ENCODE measurements at places on chromosomes 11 and 22.

DNA sequence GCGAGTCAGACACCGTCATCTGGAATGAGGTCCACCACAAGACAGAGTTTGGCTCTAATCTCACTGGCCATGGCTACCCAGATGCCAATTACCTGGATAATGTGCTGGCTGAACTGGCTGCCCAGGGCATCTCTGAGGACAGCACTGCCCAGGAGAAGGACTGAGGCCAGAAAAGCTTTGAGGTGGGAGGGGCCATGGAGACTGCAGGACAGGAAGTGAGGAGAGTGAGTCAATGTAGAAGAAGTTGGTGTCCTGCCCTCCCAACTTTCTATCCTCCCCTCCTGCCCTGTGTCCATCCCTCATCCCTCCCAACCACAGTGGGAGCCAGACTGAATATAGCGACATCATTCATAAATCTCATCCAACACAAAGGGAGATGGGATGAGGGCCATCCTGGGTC, 8.0 kb downstream of the MPEG1 start:
- DNase-seq: no peak

- DNase-seq: no peak
Measured at GRCh38 chr22:28884747-28885350, 1.5 kb downstream of the ZNRF3 start.

DNA sequence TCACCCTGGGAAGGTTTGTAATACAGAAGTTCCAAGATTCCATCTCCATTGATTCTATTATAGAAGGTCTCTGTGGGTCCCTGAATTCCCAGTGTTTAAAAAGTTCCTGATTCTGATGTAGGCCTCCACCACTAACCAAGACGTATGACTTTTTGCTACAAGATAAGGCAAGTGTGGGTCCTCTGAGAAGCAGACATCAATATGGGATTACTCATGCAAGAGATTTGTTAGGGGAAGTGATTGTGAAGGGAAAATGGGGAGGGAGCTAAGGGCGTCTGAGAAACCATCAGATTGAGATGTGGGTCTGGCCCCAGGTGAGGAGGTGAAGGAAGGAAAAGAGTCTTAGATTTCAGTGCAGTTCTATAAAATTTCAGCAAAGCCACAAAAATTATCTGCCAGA, 10.2 kb upstream of the LGR4 start:
- DNase-seq: no peak

- no peak for DNase-seq
Measured at GRCh38 chr11:19849107-19849789, 136.6 kb downstream of the NAV2 start.

GRCh38 chr11:111193924-111194490, 51.5 kb upstream of the POU2AF2 start:
- DNase-seq: no peak

DNA sequence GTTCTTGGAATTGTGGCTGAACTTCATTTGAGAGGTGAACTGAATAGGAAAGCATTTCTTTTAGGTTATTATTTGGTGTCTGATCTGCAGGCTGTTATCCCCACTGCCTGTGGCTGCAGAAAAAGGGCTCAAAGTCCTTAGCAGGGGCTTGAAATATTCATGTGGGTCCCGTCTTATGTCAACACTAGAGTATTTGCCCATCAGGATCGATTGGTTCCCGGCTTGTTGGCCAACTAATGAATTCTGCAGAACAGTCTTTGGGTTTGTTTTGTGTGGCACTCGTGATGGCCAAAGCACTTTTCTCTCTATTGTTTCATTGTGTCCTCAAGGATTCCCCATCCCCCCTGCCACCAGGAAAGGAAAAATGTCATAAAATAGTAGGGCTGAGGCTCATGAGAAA, 211.9 kb downstream of the MYO18B start:
- no peak for DNase-seq

DNA sequence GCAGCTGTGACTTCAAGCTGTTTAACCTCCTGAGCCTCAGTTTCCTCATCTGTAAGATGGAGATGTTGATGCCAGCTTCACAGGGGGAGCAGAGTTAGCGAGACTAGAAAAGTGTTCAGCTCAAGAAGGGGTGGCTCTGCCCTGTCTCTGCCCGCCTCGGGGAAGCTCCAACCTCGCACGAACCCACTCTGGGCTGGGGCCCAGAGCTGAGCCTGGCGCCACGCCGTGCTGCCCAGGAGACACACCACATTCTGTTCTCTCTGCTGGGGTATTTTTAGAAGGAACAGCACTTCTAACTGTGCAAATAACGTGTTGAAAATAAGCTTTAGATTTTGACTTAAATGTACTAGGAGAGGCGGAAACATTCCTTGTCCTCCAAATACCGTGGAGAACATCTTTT, 74.1 kb downstream of the PHF21B start:
- no peak for DNase-seq

DNA sequence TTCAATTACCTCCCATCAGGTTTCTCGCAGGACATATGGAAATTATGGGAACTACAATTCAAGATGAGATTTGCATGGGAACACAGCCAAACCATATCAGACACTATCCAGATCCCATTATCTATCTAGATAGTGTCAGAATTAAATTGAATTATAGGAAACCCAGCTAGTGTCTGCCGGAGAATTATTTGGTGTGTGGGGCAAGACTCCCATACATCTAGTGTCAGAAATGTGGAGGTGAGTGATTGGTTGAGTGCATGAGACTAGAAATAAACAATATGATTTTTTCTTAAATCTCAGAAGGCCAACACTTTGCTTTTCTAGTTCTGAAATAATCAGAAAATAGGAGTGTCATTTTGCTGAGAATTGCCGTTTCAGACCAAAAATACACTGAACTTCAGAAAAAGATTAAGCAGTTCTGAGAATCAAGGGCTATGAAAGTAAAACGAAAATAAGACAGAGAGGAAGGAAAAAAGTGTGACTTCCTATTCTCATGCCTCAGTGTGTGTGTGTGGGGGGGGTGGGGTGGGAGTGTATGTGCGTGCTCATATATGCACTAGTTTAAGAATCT, 21.3 kb downstream of the CASP12 start:
- DNase-seq: no peak

DNA sequence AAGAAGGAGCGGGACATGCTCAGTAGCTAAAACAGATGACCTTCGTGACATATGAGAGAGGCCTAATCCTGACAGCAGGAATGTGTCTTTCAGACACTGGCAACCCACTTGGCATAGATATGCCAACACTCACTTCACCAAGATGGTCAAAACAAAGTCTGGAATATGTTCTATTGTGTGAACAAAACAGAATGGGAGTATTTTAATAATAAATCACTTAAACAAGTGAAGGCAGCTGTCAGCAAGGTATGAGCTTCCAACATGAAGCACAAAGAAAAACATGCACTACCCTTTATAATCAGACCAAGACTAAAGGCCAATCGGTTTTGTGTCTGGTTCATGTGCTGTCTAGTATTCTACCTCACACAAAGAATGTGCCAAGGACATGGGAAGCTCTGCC, 23.1 kb downstream of the CCDC34 start:
- DNase-seq: no peak

- DNase-seq: no peak
Measured at GRCh38 chr11:117881217-117881616, 4.8 kb upstream of the FXYD6 start.

DNA sequence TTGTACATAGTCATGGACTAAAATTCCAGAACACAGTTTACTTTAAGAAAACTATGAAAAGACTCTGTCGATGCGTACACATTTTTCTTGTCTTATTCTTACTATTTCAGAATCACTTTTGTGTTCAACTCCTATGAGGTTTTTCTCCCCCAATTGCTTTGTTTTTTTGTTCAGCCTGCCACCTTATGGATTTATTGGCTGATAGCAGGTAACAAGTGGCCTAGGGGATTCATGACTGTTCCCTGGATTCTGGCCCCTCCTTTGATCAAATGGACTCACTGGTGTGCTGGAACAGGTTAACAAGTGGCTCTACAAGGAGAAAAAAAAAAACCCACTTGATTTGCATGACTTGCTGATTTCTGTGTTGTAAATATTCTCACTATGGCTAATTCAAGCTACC, 10.6 kb downstream of the MMP20 start:
- DNase-seq: no peak

- peak; percentile 59 for DNase-seq
Measured at GRCh38 chr22:38843657-38844314, at the start of gene NPTXR. Gene NPTXR (minus strand): TSS chr22:38844028.

DNA sequence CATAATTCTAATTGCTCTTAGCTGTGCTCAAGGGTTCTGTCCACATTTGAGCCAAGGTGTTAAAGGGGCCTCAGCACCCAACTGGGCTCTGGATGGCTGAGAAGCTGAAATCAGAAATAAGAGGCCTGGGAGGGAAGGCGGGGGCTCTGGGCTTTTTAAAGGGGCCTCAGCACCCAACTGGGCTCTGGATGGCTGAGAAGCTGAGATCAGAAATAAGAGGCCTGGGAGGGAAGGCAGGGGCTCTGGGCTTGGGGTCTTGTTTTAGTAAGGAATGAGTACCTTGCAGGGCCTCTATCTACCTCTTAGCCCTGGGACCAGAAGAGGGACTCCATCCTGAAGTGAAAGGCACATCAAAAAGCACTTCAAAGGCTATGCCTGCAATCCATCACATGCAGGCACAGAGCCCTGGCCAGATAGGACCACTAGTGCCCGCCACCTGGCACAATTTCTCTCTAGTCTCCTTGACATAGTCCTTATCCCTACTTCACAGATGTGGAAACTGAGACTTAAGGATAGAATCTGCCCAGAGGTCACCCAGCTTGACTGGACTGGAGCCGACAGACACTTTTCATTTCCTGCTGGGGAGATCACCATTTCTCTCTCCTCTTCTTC, 35.6 kb downstream of the DKK3 start:
- DNase-seq: no peak

- no peak for DNase-seq
Measured at GRCh38 chr11:59866836-59867235, 549 bp upstream of the TCN1 start.

GRCh38 chr11:64876835-64877341, 1.5 kb downstream of the EHD1 start:
- peak; percentile 39 for DNase-seq

DNA sequence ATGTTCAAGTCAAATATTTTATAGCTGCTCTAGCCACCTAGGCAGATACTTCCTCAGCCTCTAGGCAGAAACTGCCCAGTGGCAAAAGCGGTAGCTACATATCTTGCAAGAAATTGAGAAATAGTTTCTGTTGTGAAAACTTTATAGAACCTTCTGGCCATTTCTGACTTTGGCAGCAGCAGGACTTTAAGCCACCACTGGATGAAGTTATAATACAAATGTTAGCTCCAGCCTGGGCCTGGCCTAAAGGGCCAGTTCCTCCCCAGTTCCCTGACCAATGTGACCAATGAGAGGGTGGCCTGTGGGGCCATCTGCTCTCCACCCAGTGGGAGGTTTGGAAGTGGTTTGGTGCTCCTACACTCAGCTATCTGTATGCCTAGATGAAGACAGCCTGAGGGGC, 254.0 kb upstream of the NARS2 start:
- no peak for DNase-seq

DNA sequence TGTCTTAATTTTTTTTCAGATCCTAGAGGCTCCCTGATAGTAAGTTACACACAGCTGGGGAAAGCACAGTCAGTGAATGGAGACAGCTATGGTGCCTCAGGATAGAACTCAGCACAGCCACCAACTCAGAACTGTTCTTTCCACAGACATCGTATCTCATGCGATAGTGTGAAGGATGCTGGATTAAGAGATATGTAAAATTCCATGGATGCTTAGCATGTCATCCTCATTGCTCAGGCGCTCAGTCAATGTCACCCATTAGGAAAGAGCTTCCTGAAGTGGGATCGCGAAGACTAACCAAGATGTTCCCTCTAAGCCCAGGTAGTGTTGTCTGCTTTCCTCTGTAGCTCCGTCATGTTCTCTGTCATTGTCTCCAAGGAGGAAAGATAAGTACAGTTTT, 1000.4 kb downstream of the OPCML start:
- DNase-seq: no peak

DNA sequence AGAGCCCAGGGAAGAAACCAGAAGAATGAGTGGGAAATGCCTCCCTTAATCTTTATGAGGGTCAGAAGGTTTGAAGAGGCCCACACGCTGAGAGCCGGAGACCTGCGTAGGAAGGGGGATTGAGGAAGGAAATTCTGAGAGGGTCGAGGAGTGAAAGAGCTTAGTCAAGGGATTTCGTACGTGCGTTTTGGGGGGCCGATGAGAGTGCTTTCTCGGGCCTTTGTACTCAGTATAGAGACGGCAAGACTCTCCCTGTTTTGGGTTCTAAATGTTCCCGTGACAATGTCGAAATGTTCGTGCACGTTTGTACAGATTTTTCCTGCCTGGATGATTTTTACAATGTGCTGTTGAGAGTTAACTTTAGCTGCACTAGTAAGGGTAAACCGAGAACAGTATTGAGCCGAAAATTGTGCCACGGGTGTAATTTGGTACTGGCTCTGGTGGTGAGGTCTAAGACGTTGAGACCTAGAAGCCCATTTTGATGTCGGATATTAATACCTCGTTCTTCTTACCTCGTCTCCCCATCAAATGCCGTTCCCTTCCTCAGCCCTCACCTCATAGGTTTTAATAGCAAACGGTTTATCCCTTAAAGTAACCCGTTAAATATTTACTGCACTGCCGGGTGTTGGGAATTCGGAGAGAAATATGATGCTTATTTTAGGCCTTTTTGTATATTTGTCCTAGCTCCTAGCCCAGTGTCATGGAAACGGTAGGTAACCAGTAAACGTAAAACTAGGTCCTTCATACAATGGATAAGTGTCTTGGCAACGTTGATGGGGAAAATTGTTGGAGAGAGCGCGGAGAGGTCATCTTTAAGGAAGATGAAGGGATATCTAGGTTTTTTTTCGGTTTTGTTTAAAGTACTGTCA, 734 bp downstream of the C11orf58 start:
- DNase-seq: no peak

DNA sequence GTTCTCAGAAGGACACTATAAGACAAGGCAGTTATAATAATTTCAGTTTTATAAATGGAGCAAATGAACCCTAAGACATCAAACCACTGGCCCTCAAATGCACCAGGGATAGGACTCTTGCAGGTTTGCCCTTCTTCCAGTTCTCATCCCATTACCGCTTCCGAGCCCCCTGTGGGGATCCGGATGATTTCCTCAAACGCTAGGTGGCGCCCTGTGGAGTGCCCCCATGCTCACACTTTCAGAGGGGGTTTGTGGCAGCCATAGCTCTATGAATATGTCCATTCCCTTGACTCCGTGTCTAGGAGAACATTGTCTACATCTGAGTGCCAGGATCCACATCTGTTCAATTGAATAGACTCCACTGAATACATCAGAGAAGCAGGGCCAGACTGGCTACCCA, 816.3 kb downstream of the NTM start:
- DNase-seq: no peak

- DNase-seq: no peak
Measured at GRCh38 chr11:74022546-74022945, 13.7 kb upstream of the UCP3 start.

GRCh38 chr11:34394771-34395300, 37.0 kb upstream of the ABTB2 start:
- DNase-seq: no peak

- DNase-seq: no peak
Measured at GRCh38 chr11:629237-629583, 2.2 kb upstream of the SCT start.

GRCh38 chr22:28252539-28252938, 333.5 kb upstream of the PITPNB start:
- DNase-seq: no peak

Measured in T1000 (cell line).